ENCODE measurements at places on chromosomes 5 and 9. TPM values are rescaled to one million over a fixed set of nuclear protein-coding genes. Genes with fewer than 3 reads are reported as not detected.

The PTPN3 gene
- 51.2 TPM for polyA plus RNA-seq

The SPTLC1 gene
- polyA plus RNA-seq, result 97.6 TPM

The CDC20B gene
- polyA plus RNA-seq, result 0.64 TPM

The ORM1 gene
- not detected for polyA plus RNA-seq

The CDC25C gene
- 7.5 TPM for polyA plus RNA-seq

The ERAP2 gene
- polyA plus RNA-seq, result 11.5 TPM

The ARL14EPL gene
- not detected for polyA plus RNA-seq

The FAM169A gene
- 18.0 TPM for polyA plus RNA-seq

The CMYA5 gene
- 17.7 TPM for polyA plus RNA-seq

The ARID3C gene
- 0.27 TPM for polyA plus RNA-seq

The ADAMTS6 gene
- 1.7 TPM for polyA plus RNA-seq

The FOXD4 gene
- polyA plus RNA-seq, result 0.42 TPM

The TEX48 gene
- polyA plus RNA-seq, result not detected

The FGF1 gene
- polyA plus RNA-seq, result 18.9 TPM

The SCGB3A1 gene
- 2.4 TPM for polyA plus RNA-seq

The ATOSB gene
- 13.8 TPM for polyA plus RNA-seq

The CRB2 gene
- polyA plus RNA-seq, result 30.4 TPM

The SPATA31A3 gene
- polyA plus RNA-seq, result not detected

The LHFPL2 gene
- polyA plus RNA-seq, result 47.7 TPM

The PRRC2B gene
- polyA plus RNA-seq, result 247 TPM

The RECK gene
- 28.1 TPM for polyA plus RNA-seq

The CTSV gene
- polyA plus RNA-seq, result 27.4 TPM

Data from renal pelvis (tissue), 12 donors.